GM19239 (cell line): ENCODE measurements at places on chromosomes 2 and 18.

DNA sequence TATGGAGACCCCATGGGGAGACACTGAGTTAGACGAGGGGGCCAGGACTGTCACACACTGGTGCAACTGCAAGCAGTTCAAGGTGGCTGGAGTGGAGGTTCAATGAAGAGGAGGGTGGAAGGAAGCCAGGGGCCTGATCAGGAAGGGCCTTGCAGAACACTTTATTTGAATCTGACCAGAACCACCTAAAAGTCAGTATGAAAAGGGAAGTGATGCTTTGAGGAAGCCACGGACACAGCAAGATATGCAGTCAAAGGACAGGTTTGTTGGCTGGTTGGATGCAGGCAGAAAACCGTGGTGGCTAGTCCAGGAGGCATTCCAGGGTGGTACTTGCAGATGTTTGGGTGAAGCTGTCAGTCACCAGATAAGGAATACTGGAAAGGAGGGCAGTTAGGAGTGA lies 3.5 kb upstream of the FAM124B start:
- DNase-seq: no peak

- no peak for DNase-seq
These were observed 116.2 kb downstream of the SOCS6 start for GRCh38 chr18:70405052-70405451.

DNA sequence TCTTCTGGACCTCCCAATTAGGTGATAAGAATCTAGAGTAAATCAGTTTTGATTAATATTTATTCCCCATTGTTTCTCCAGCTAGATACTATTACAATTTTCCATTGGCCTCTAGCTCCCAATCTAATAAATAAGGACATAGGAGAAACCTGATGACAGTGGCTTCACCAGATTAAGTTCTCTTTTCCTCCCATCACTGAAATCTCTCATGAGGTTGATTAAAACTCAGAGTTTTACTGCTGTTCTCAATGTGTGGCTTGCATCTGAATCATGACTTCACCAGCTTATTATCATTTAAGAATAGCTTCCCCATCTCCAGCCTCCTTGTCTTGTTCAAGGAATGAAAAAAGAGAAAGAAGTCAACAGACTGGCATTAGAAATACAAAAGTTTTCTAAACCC lies 3.9 kb upstream of the CCDC102B start:
- DNase-seq: no peak

GRCh38 chr2:70984576-70985282 lies 6.3 kb downstream of the ANKRD53 start:
- DNase-seq: peak; percentile 82

DNA sequence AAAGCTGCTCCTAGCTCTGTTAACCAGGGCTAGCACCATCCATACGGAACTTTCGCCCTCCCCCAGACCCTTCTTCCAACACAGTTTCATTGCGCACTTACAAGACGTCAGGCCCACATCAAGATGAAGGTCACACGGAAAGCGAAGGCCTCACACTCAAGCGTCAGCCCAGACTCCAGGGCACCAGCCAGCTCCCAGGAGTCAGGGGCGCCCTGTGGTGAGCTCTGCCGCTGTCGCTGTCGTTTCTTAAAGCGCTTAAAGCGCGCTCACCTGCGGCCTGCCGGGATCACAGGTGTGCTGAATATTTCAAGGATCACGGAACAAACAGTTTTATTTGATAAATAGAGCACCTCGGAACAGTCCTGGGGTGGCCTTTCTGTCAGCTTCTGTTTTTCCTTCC lies 163.1 kb downstream of the CDH20 start:
- no peak for DNase-seq

DNA sequence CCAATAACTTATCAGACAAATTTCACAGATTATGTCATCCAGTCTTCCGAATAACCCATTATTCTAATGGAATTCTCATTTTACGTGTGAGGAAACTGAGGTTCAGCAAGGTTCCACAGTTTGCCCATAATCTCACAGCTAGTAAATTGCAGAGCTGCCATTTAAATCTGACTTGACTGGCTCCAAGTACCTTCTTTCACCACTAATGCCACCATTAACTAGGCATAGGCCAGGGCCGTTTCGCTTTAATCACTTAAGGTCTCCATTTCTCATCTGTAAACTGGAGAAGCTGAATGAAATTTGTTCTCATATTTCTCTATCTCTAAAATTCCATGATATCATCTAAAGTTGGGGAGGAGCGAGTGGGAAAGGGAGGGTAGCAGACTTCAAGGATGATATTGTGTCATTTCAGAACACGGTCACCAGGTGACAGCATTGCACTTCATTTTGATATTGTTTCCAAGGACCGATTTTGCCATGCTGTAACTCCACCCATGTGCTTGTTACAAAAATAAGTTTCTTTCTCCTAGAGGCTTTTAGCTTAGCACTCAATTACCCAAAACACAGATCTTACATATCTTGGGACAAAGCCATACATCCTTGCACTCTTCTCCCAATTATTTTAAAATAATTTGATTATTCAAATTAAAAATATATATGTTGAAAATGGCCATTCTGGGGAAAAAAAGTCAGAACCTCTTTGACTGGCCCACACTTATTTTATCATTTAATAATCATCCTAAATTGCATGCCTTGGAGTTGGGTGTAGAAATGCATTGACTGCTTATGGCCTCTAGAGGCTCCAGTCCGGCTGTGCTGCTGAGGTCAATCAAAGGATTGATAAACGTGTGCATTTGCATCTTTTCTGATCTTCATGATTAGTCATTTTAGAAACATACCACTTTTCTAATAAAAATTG lies 123.8 kb downstream of the AKAIN1 start:
- no peak for DNase-seq

DNA sequence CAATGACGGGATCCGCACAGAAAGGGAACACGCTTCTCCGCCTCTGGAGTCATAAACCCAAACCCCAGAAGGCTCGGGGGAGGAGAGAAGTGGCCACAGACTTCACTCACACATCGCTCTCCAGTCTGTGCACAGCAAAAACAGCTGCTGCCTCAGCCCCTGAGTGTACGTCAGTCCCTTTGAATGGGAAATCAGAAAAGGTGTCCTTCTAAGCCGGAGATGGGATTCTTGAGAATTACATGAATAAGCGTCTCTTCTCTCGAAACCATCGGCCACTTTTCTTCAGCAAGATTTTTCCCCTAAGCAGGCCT lies 78.3 kb downstream of the PDCL3 start:
- DNase-seq: no peak

GRCh38 chr2:196652869-196653268 lies 13.4 kb downstream of the CCDC150 start:
- DNase-seq: no peak

DNA sequence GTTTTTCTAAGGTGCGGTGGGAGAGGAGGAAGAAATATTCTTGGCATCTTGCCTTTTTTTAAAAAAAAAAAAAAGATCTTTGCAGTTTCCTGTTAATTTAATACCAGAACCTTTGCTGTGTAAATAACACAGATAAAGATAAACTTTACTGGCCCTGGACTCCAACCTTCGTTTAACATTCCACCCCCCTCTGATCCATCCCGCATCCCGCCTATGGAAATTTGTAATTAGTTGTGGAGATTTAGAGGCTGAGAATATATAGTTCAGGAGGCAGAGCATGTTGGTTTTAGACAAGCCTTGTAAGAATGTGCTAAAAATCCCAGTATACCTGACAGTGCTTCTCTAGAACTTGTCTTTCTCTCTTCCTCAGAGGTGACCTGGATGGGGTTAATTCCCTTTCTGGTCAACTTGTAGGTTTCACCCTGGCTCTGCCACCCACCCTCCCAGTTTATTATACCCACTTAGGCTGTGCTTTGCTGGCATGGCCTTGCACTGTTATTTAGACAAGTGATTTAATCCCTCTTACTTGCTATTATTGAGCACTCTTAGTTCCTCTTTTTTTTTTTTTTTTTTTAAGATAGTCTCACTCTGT lies 2.9 kb upstream of the C2orf72 start:
- DNase-seq: no peak

GRCh38 chr2:20562540-20563225 lies 88.2 kb downstream of the HS1BP3 start:
- DNase-seq: no peak

GRCh38 chr2:48946449-48947048 lies 191.0 kb upstream of the LHCGR start:
- DNase-seq: peak; percentile 59

- no peak for DNase-seq
These were observed 18.9 kb downstream of the SMAD7 start for GRCh38 chr18:48931680-48932461.

- DNase-seq: peak; percentile 9
These were observed 78.2 kb downstream of the TCF4 start for GRCh38 chr18:55509631-55510324.

DNA sequence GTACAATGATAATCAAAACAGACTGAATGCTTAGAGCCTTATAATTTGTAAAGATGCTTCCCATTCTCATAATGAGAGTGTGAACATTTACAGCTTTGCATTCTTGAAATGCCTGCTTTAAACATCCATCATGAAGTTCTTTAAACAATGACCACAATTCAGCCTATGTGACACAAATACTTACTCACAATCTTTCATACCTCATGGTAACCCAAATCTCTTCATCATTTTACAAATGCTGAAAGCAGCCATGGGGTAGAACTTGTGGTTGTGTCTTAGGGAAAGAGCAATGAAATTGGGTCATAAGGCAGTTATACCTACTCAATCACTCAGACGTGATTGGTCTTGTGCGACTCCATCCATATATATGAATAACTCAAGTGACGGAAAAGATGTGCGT lies 140.7 kb downstream of the RND3 start:
- no peak for DNase-seq

DNA sequence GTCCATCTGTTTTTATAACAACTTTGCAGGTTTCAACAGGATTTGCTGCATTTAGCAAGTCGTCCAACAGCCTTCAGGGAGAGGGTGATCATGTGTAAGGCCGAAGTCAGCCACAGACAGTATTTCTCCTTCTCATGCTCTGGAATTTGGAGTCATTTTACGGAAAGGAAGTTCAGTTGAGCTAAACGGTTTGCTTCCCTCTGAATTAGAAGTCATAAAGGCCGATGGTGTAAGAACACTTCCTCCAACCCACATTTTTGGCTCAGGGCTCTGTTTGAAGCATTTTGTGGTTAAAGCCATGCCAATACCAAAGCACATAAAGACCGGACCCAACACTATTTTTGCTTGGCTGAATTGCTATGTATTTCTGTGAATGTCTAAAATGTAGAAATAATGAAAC lies 129.5 kb downstream of the TMEM182 start:
- DNase-seq: no peak

- DNase-seq: no peak
These were observed 13.6 kb downstream of the CIB4 start for GRCh38 chr2:26627350-26628105.

DNA sequence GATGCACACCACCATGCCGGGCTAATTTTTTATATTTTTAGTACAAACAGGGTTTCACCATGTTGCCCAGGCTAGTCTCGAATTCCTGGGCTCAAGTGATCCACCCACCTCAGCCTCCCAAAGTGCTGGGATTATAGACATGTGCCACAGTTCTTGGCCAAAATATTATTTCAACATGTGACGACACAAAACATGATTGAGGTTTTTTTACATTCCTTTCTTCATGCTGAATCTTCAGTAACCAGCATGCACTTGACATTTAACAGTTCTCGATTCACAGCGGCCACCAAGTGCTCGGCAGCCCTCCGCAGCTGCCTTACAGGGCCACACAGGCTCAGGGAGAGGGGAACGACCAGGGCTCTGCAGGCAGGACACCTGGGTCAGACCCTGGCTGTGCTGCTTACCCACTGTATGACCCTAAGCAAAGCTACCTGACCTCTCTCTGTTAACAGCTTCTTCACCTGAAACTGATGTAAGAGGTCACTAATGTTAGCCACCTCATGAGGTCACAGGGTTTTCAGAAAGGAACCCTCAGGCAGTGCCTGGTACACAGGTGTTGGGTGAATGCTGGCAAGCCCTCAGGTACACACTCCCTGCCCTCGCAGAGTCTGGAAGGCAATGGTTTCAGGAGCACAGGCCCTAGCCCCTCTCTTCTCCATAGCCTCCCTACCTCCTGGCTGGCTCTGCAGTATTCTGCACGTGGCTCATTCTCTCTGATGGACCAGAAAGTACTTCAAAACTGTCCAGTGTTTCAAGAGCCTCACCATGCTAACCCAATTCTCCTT lies 25.7 kb downstream of the TUBB6 start:
- no peak for DNase-seq

- DNase-seq: no peak
These were observed 25.8 kb upstream of the TMEM182 start for GRCh38 chr2:102736110-102736409.

- no peak for DNase-seq
These were observed 218.5 kb downstream of the TFCP2L1 start for GRCh38 chr2:121066526-121066925.

GRCh38 chr2:238947920-238948710 lies 100.2 kb downstream of the TWIST2 start:
- no peak for DNase-seq

DNA sequence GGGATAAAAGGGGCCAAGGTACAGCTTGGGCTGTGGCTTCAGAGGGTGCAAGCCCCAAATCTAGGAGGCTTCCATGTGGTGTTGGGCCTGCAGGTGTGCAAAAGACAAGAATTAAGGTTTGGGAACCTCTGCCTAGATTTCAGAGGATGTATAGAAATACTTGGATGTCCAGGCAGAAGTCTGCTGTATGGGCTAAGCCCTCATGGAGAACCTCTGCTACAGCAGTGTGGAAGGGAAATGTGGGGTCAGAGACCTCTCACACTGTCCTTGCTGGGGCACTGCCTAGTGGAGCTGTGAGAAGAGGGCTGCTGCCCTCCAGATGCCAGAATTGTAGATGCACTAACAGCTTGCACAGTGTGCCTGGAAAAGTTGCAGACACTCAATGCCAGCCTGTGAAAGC lies 880.6 kb upstream of the ID2 start:
- no peak for DNase-seq

DNA sequence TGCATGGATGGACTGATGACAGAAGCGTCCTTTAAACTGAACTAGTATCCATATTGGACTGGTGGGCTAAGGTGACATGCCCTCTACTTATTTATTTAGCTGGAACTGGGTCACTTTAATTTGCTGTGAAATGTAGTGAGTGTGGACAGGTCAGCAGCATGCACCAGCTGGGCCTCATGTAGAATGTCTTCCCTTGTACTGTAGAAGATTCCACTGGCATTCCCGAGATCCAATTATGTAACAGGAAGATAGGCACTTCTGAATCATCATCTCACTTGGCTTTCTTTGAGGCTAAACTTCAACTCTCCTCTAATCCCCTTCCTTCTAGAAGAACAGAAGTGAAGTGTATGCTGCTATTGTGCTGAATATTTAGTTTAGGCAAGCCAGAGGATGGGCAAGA lies 296.2 kb downstream of the SLC8A1 start:
- no peak for DNase-seq
